ENCODE measurements at places on chromosomes 1 and 21.

- no peak for DNase-seq
Observed at GRCh38 chr1:43069461-43070050, 102.5 kb downstream of the EBNA1BP2 start.

DNA sequence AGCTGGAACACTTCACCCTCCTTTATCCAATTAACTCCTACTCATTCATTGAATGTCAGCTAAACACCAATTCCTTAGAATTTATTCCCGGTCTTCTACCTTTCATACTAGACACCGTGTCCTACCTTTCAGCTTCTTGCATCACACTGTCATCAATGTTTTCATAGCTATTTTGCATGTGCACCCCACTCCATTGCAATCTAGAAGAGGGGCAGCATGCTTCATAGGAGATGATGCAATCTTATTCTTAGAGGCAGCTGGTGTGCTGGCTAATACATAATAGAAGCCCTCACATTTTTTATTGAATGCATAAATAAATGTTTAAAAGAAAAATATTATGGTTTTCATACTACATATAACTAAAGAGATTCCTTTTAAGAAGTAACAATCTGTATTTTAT lies 123.6 kb downstream of the DSCAM start:
- no peak for DNase-seq

- DNase-seq = no peak
Observed at GRCh38 chr1:51100264-51100880, 1.7 kb upstream of the C1orf185 start.

- peak; percentile 43 for DNase-seq
Observed at GRCh38 chr1:91529856-91530255, 29.2 kb downstream of the CDC7 start.

- no peak for DNase-seq
Observed at GRCh38 chr21:34907461-34908418, 141.4 kb downstream of the RUNX1 start.

GRCh38 chr21:25079053-25079452 lies 528.2 kb downstream of the MRPL39 start:
- no peak for DNase-seq

- no peak for DNase-seq
Observed at GRCh38 chr1:170290991-170291390, 145.2 kb downstream of the NTMT2 start.

- no peak for DNase-seq
Observed at GRCh38 chr1:107175102-107175909, 34.5 kb downstream of the NTNG1 start.

- no peak for DNase-seq
Observed at GRCh38 chr21:17529648-17530047, 16.8 kb downstream of the CXADR start.

DNA sequence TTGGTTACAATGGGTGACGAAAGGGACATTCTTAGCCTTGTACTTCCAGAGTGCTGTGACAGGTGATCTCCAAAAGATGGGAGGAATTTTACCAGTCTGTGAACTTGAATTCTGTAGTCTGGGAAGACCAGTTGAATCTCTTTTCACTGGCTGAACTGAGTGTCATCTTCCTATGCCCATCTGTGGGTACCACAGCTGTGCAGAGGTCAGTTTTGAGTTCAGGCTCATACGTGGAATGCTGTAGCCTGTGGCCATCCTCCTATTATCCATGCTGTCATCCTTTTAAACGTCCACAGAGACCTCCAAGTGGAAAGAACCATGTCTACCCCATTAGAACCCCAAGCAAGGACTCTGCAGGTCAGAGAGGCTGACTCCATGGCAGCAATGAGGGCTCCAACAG lies 32.1 kb downstream of the TMEM51 start:
- no peak for DNase-seq

GRCh38 chr1:17198476-17199258 lies 6.3 kb upstream of the PADI1 start:
- no peak for DNase-seq

DNA sequence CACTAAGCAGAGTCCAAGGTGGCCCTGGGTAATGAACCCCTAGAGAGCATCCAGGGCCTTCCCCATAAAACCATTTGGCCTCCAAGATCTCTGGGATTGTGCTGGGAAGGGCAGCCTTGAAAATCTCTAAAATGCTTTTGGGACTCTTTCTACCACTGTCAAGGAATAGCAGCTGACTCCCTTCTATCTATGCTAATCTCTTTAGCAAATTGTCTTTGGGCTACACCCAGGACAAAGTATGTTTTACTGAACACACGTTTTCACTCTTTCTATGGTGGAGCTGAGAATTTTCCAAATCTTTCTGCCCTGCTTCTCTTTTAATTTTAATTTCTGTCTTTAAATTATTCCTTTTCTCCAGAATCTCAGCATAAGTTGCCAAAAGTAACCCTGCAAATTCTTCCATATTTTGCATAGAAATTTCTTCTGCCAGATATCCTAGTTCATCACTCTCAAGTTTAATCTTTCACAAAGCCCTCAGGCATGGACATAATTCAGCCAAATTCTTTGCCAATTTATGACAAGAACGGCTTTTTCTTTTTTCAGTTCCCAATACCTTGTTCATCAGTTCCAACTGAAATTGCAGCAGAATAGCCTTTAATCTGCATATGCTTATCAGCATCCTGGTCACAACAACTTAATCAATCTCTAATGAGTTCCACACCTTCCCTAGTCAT lies 687.0 kb upstream of the ADGRL4 start:
- DNase-seq = no peak

DNA sequence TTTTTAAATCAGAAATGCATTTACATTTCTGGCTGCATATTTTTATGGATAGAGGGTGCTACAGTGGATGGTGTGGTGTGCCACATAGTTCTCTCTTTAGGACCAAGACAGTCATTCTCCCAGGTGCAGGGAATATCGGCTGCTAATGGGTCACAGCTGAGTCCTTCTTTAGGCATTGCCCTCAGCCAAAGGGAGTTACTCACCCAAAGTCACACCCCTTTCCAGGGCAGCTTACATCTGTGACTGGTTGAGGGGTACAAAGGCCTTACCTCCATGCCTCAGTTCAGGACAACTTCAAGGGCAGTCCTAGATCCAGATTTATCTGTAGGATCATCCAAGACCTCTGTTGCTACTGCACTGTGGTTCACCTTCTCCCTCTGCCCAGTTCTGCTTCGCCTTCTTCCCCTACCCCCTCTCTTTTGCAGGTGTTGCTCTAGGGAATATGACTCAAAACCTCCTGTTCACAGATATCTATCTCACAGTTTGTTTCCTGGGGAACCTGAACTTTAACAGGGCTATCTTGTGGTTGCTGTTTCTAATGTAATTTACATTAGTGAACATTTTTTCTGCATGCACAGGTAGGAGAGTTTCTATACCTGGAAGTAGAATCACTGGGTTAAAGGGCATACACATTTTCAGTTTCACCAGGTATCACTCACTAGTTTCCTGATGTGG lies 413.9 kb downstream of the RPS6KC1 start:
- no peak for DNase-seq

GRCh38 chr1:24226749-24227148 lies 39.7 kb upstream of the IFNLR1 start:
- no peak for DNase-seq

GRCh38 chr21:41169701-41170100 lies 1.7 kb downstream of the BACE2 start:
- DNase-seq = no peak

DNA sequence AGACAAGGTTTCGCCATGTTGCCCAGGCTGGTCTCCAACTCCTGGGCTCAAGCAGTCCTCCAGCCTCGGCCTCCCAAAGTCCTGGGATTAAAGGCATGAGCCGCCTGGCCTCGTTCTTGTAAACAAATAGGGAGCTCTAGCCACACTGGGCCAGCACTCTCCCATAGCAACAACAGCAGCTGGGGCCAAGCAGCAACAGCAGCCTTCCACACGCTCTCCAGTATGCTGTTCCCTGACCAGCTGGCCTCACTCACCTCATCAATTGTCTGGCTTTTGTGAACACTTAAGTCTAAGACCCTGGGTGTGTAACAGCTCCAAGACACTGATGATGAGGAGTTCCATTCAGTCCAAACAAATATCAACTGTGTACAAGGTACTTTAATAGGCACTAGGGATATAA lies 16.9 kb upstream of the GLIS1 start:
- DNase-seq = no peak

GRCh38 chr1:48031676-48032075 lies 34.5 kb upstream of the TRABD2B start:
- DNase-seq = no peak

- no peak for DNase-seq
Observed at GRCh38 chr1:154324241-154324640, 1.1 kb upstream of the ATP8B2 start.

- DNase-seq = no peak
Observed at GRCh38 chr1:176183618-176184017, 23.5 kb downstream of the COP1 start.

GRCh38 chr1:26363549-26364448 lies 8.8 kb downstream of the ZNF683 start:
- peak; percentile 87 for DNase-seq

DNA sequence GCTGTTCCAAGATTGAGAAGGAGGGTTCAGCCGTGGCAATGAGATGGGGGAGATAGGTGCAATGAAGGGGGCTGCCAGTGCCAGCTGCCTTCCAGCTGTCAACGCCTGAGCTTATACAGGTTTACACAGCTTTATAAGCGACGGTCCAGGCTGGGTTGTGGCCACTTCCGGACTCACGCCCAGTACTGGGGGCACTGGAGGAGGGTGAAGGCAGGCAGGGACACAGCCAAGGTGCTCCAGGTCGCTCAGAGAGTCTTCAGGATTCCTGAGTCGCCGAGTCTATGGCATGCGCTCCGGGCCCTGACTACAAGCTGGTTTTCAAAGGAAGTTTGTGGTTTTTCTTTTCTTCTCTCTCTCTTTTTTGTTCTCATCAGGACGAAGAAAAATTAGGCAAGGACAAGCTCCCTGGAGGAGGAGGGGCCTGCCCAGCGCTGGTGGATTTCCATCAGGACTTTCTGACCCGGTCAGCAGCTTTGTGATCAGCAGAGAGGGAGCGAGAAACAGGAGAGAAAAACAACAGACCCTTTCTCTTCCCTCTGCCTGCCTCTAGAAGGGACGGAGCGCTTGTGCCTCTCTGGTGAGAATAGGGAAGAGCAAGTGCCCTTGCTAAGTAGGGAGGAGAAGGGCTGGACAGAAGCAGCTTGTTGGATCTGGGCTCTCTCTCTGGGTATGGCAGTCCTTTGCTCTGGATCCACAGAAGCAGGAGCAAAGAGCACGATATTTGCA lies at the start of gene MINDY1:
Gene MINDY1 (minus strand): TSS at position 576 of the 726 bp plus-strand sequence. CDS start 4,285 bp downstream, outside the sequence.
- DNase-seq = peak; percentile 53

GRCh38 chr1:94481473-94481933 lies 60.1 kb downstream of the F3 start:
- peak; percentile 52 for DNase-seq

DNA sequence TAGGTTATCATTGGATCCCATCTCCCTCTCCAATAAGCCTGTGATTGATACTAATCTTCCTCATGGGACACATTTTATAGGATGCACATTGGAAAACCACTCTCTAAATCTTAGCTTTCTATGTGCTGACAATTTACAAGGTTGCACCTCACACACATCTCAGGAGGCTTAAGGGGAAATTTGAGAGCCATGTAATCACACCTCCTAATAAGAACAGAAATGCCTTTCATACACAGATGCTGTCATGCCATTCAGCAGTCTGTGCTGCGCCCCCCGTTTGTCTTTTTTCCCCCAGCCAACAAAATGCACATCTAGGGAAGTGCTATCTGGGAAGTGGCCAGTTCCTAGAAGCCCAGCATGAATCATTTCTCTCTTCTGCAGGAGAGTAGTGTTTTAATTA lies 154.5 kb downstream of the ST6GALNAC5 start:
- no peak for DNase-seq

GRCh38 chr21:46226920-46227599 lies 1.5 kb downstream of the LSS start:
- no peak for DNase-seq

DNA sequence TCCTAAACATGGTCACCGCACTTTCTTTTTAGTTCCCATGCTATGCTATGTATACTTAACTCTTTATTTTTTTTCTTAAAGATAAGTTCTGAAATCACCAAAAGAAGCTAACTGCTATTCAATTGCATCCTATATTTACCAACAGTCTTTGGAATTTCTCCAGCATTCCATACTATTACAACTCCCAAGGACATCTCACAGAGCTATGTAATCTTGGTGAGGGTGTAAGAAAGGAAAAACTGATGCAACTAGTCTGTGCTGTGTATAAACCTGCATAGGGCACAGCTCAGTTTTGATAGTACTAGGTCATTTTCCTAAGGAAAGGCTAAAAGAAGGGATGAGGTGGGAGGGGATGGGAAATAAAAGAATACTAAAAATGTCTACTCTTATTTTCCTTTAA lies 78.0 kb downstream of the PTPN14 start:
- DNase-seq = no peak

DNA sequence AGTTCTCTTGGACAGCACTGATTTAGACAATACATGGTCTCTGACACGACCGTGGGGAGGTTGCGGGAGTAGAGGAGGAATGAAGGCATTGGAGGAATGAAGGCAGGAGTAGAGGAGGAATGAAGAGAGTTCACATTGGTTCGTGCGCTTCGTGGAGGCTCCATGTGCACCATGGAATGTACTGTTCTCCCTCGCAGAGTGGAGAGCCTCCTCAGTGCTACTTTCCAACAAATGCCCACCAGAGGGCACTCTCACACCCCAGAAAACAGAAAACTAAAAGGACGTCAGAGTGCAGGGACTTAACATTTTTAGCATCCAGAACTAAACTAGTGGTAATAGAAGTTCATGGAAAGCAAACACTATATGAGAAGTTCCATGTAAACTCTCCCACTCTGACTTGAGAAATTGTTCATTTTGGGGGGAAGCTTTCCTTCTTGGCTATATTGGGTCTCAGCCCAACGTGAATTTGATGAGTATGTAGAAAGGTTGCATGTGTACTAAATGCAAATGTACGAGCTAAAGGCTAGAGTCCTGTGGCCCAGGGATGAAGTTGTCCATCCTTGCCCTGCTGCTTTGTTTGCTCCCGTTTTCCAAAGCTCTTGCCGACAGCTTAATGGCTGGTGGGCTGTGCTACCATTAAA lies 211.6 kb downstream of the LMX1A start:
- DNase-seq = peak; percentile 25

GRCh38 chr1:222970040-222970439 lies 155.2 kb downstream of the DISP1 start:
- DNase-seq = no peak

DNA sequence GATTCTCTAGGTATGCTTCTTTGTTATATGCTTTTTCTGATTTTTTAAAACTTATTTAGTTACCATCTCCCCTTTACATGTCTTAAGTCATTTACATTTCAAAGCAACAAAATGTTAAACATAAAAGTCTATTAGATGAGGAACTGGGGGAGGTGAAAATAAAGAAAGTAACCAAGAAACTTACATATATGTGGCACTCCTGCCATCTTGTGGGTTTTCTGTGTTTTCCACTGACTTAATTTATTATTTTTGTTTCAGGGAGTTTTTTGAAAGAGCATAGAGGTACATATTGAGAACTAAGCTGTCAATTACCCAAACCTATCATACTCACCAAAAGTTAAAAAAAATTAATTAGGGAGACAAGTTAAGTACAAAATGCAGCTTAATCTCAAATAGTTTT lies 1531.1 kb downstream of the MRPL39 start:
- DNase-seq = no peak

GRCh38 chr1:228293393-228293792 lies 85.5 kb downstream of the OBSCN start:
- no peak for DNase-seq

Measured in CD4-positive, alpha-beta T cell treated with Interleukin-10 for 1 hour (primary cell).